ENCODE measurements at places on chromosomes 11 and 22.

DNA sequence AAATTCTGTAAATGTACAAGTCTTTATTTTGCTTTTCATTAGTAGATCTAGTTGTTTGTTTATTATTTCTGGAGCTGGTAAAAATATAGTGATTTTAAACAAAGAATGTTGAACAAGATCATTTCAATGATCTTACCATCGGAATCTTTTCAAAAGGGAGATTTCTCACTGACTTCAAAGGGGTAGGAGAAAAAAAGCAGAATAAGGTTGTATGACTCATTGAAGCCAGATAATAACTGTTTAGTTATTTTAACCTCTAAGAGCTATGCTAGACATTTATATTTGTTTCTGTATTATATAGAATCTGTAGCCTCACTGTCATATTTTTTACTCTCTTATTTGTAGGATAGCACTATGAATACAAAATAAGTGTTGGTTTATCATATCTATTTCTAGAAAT lies 8.1 kb upstream of the PDE3B start:
- no peaks in the 10 kb centered on the region for H3K36me3 ChIP-seq
- no peak for DNase-seq
- H3K4me3 ChIP-seq = no peak overlapping the region
- H3K27ac ChIP-seq = no peak overlapping the region
- no peaks in the 10 kb centered on the region for H3K27me3 ChIP-seq

GRCh38 chr22:27825174-27825573 lies 23.6 kb upstream of the MN1 start:
- no peaks in the 10 kb centered on the region for H3K36me3 ChIP-seq
- no peaks in the 10 kb centered on the region for H3K4me1 ChIP-seq
- H3K27me3 ChIP-seq = no peaks in the 10 kb centered on the region

DNA sequence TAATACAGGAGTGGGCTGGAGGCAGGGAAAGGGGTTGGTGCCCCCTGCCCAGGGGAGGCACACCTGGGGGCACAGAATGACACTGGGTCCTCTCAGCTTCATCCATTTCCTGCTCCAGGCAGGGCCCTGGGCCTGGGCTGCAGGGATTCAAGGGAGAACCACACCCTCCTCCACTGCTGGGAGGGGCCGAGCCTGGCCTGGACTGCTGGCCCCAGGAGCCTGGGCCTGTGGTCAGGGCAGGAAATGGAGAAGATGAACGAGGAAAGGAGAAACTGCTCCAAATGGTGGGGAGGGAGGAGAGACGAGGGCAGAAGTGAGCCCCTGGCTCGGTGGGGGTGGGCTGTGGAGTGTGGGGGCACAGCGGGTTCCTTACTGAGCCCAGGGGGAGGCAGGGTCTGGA lies 38.1 kb upstream of the KCNQ1OT1 start:
- no peaks in the 10 kb centered on the region for H3K27me3 ChIP-seq
- no peak overlapping the region for H3K4me3 ChIP-seq
- H3K27ac ChIP-seq = peak overlapping the region; percentile 31
- peak; percentile 58 for DNase-seq

DNA sequence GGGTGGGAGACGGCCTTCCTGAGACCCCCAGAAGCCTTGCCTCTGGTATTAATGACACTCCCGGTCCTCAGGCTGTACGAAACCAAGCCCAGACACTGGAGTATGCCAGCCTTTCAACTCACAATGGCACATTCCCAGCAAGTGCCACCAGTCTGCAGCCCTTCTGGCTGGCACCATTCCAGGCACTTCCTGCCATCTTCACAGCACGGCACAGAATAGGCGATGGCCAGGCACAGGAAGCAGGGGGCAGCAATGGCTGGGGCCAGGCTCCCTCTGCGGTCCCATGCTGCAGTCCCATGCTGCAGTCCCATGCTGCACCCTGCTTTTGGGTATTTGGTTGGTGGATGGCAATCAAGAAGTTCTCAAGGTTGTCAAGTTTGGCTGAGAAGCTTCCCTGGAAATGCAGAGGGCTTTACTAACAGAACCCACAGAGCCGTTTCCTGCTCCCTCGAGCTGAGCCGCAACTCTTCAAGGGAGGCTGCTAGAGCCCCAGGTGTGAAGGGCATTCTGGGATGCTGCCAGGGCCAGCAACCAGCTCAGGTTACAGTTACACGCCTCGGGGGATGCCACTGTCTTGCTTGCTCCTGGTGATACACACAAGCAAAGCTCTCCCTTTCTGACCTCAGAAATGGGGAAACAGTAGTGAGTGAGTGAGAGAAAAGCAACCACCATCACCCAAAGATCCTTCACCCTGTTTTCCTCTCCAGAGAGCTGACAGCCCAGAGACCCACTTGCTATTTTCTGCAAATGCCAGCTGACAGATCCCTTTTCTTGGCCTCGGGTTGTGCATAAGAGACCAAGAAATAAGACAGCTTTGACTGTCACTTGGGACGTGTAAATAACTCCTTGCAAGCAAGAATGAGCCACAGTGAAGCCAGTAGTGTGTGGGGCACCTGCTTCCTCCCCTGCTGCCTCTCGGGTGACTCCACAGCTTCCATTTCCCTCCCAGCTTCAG lies 23.9 kb downstream of the LRFN4 start:
- H3K4me3 ChIP-seq = no peak overlapping the region
- no peaks in the 10 kb centered on the region for H3K27me3 ChIP-seq
- no peak overlapping the region for H3K27ac ChIP-seq
- H3K4me1 ChIP-seq = no peaks in the 10 kb centered on the region
- no peak for DNase-seq

DNA sequence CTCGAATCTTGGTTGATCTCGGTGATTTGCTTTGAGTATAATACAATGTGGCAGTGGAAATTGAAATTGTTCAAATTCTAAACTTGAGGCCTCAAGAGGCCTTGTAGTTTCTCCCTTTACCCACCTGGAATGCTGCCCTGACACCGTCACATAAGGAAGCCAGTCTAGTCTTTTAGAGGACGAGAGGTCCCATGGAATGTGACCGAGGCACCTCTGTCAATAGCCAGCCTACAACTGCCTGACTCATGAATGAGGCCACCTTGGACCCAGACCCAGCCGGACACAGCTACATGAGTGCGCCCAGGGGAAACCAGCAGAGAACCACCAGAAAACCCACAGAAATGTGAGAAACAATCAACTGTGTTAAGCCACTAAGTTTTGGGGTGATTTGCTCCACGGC lies 52.5 kb downstream of the RPL27A start:
- H3K4me1 ChIP-seq = peaks cover 22% of the 10 kb centered on the region
- H3K27me3 ChIP-seq = no peaks in the 10 kb centered on the region
- no peak overlapping the region for H3K4me3 ChIP-seq
- DNase-seq = no peak
- no peaks in the 10 kb centered on the region for H3K36me3 ChIP-seq
- H3K27ac ChIP-seq = peak overlapping the region; percentile 99

DNA sequence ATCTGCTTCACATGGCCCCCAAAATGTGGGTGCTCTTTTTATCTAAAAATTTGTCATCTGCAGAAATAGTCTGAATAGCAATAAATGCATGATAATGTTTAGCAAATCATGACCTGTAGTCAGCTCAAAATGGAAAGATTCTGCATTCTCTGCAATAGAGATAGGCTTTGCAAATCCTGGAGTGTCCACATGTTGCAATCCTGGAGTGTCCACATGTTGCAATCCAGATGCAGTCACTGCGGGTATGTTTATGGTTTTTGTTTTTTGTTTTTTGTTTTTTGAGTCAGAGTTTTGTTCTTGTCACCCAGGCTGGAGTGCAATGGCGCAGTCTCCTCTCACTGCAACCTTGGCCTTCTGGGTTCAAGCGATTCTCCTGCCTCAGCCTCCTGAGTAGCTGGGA lies 20.2 kb upstream of the LRRC32 start:
- no peaks in the 10 kb centered on the region for H3K4me1 ChIP-seq
- DNase-seq = no peak
- H3K4me3 ChIP-seq = no peak overlapping the region
- H3K27me3 ChIP-seq = no peaks in the 10 kb centered on the region
- H3K36me3 ChIP-seq = no peaks in the 10 kb centered on the region

DNA sequence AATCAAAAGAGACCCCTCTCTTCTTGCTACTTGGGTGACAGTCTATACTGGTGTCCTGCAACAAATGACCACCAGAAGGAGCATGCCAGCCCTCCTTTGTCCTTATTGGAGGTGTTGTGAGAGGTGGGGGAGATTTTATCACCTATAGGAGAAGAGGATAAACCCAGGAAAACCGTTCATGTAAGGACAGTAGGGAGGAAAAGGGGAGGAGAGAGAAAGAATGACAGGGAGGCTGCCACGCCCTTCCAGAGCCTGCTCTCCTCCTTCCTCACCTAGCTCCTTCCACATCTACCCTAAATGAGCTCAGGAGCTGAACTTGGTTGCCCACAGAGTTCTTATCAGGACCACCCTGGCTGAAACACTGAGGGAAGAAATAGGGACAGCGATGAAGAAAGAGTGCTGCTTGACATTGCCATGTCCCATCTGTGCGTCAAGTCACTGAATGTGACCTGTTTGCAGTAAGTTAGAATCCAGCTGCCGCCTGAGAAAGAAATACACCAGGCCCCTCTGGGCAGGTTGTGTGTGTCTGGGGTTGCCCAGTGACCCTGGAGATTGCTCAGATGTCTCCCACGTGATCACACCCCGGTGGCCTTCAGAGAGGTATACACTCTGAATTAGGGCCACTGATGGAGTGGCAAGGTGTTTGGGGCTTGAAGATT lies 40.4 kb upstream of the ETS1 start:
- no peak overlapping the region for H3K4me3 ChIP-seq
- H3K36me3 ChIP-seq = no peaks in the 10 kb centered on the region
- no peak for DNase-seq
- H3K4me1 ChIP-seq = no peaks in the 10 kb centered on the region
- H3K27ac ChIP-seq = no peak overlapping the region

- H3K4me3 ChIP-seq = peak overlapping the region; percentile 35
- H3K36me3 ChIP-seq = no peaks in the 10 kb centered on the region
- peak; percentile 94 for DNase-seq
- H3K27me3 ChIP-seq = no peaks in the 10 kb centered on the region
- H3K27ac ChIP-seq = peak overlapping the region; percentile 81
- H3K4me1 ChIP-seq = no peaks in the 10 kb centered on the region
These were observed 30.1 kb upstream of the HMOX1 start for GRCh38 chr22:35350539-35351503.

GRCh38 chr22:49426098-49426497 lies 401.6 kb downstream of the BRD1 start:
- H3K4me3 ChIP-seq = no peak overlapping the region
- H3K4me1 ChIP-seq = no peaks in the 10 kb centered on the region
- H3K27ac ChIP-seq = no peak overlapping the region
- no peak for DNase-seq

DNA sequence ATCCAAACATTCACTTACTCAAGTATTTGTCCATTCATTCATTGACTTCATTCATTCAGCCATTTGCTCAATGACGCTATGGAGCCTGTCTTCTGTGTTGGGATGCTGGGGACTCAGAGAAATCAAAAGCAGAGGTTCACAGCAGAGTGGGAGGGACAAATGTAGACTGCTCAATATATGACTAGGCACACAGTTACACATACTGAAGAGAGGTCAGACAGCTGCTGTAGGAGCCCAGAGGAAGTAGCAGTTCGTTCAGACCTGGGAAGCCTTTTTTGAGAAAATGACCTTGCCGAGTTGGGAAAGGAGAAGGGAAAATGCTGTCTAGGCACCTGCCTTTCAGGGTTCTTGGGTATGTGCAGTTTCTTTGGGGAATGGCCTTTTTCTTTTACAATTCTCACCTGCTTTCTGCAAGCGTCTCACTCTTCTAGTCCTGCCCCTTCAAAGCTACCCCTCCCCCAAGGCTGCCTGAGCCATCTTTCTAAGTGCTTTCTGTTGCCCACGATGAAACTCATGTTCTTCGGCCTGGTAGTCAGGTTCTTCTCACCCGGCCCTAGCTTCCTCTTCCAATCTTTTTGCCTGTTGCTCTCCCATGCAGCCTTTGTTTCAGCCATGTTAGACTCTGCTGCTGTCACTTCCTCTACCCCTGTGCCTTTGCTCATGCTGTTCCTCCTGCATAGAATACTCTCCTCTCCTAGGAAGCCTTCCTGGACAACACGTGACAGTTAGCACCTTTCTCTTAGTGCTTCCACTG lies 4.2 kb upstream of the UVRAG start:
- H3K36me3 ChIP-seq = no peaks in the 10 kb centered on the region
- peaks cover 4% of the 10 kb centered on the region for H3K4me1 ChIP-seq
- no peak overlapping the region for H3K4me3 ChIP-seq
- DNase-seq = no peak
- no peak overlapping the region for H3K27ac ChIP-seq

- H3K36me3 ChIP-seq = no peaks in the 10 kb centered on the region
- H3K4me1 ChIP-seq = no peaks in the 10 kb centered on the region
- DNase-seq = no peak
- H3K4me3 ChIP-seq = no peak overlapping the region
- no peak overlapping the region for H3K27ac ChIP-seq
- H3K27me3 ChIP-seq = no peaks in the 10 kb centered on the region
These were observed 63.9 kb downstream of the MYO7A start for GRCh38 chr11:77191823-77192495.

GRCh38 chr11:121241343-121242211 lies 51.0 kb upstream of the SC5D start:
- no peaks in the 10 kb centered on the region for H3K36me3 ChIP-seq
- no peak overlapping the region for H3K4me3 ChIP-seq
- DNase-seq = no peak
- H3K27ac ChIP-seq = no peak overlapping the region
- H3K27me3 ChIP-seq = no peaks in the 10 kb centered on the region

- peak; percentile 89 for DNase-seq
- H3K4me3 ChIP-seq = no peak overlapping the region
- H3K27ac ChIP-seq = no peak overlapping the region
- H3K27me3 ChIP-seq = no peaks in the 10 kb centered on the region
These were observed 46.0 kb upstream of the PARVA start for GRCh38 chr11:12331239-12331874.

DNA sequence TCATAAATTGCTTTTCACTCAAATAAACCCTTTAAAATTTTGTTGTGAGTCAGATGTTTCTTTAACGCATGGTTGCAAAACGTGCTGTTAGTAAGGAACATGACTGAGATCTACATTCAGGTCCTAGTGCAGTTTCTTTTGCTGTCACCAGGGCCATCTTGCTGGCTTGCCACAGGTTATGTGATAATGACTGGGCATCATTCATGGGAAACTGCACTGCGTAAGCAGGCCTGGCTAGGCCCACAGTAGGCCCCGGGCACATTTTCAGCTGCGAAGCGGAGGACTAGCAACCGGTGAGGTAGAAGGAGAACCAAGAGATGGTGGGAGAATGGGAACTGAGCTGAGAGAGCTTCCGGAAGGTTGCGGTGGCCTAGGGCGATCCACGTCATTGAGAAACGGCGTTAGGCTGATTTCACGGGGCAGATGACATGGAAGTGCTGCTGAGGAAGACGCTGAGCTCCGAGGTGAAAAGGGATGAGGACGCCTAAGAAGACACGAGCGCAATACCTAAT lies 3.2 kb upstream of the KLHDC7B start:
- DNase-seq = no peak
- H3K4me3 ChIP-seq = no peak overlapping the region
- H3K27me3 ChIP-seq = peaks cover 8% of the 10 kb centered on the region
- no peaks in the 10 kb centered on the region for H3K4me1 ChIP-seq

GRCh38 chr22:21443735-21444421 lies 23.3 kb upstream of the TMEM191C start:
- DNase-seq = no peak
- H3K4me3 ChIP-seq = no peak overlapping the region
- H3K27me3 ChIP-seq = no peaks in the 10 kb centered on the region
- no peaks in the 10 kb centered on the region for H3K4me1 ChIP-seq

All from uterus (tissue), 4 donors.